Posterior vena cava (tissue), 2 donors: ENCODE measurements at places on chromosomes 1 and 21. TPM values are rescaled to one million over a fixed set of nuclear protein-coding genes. Genes with fewer than 3 reads are reported as not detected.

MAEL gene
- 0.23 TPM for total RNA-seq

AGO3 gene
- 45.5 TPM for total RNA-seq

SERPINC1 gene
- 0.65 TPM for total RNA-seq

CD247 gene
- 2.0 TPM for total RNA-seq

KCNJ15 gene
- total RNA-seq: 3.4 TPM

CSRP1 gene
- 2,194 TPM for total RNA-seq

RBP7 gene
- total RNA-seq: 32.9 TPM

CTSK gene
- total RNA-seq: 136 TPM

TNFRSF18 gene
- total RNA-seq: 0.93 TPM

PM20D1 gene
- total RNA-seq: 0.24 TPM

CRYBG2 gene
- total RNA-seq: not detected

SH2D2A gene
- total RNA-seq: 3.2 TPM
